Thoracic aorta endothelial cell (primary cell): ENCODE measurements at places on chromosomes 2 and 18. TPM values are rescaled to one million over a fixed set of nuclear protein-coding genes. Genes with fewer than 3 reads are reported as not detected.

Gene HOXD8
- total RNA-seq, result 9.3 TPM in 1 of 2 replicates, not detected in the other

Gene SLC9A4
- not detected in 2 replicates for total RNA-seq

Gene ST8SIA3
- total RNA-seq, result not detected in 2 replicates

Gene CHPF
- 0.22 and 0.40 TPM in 2 replicates for total RNA-seq

Gene C2orf78
- not detected in 2 replicates for total RNA-seq

Gene DSC1
- total RNA-seq, result not detected in 2 replicates

Gene SERPINB4
- not detected in 2 replicates for total RNA-seq

Gene GAL3ST2
- not detected in 2 replicates for total RNA-seq

Gene IL18R1
- 6.4 TPM in 2 replicates for total RNA-seq

Gene EVA1A
- 50.0 and 53.2 TPM in 2 replicates for total RNA-seq

Gene DYNAP
- not detected in 2 replicates for total RNA-seq

Gene UGT1A7
- total RNA-seq, result not detected in 2 replicates

Gene GPR45
- not detected in 2 replicates for total RNA-seq

Gene IWS1
- total RNA-seq, result 55.4 and 62.4 TPM in 2 replicates

Gene ACTG2
- not detected in 2 replicates for total RNA-seq

Gene FOSL2
- total RNA-seq, result 45.6 and 51.8 TPM in 2 replicates

Gene NEB
- 1.2 and 1.3 TPM in 2 replicates for total RNA-seq

Gene BARD1
- total RNA-seq, result 19.9 and 25.8 TPM in 2 replicates

Gene CMPK2
- total RNA-seq, result 1.1 and 1.9 TPM in 2 replicates

Gene PTPN18
- total RNA-seq, result 23.3 and 48.5 TPM in 2 replicates

Gene LYPD1
- total RNA-seq, result 2.5 and 58.1 TPM in 2 replicates

Gene ABCB11
- total RNA-seq, result 0.50 and 0.53 TPM in 2 replicates

Gene POU3F3
- total RNA-seq, result not detected in 2 replicates

Gene CDK5R2
- not detected in 2 replicates for total RNA-seq

Gene ANO7
- 0.93 and 1.7 TPM in 2 replicates for total RNA-seq

Gene KCMF1
- total RNA-seq, result 70.7 and 81.1 TPM in 2 replicates

Gene B3GNT7
- 0.13 and 0.50 TPM in 2 replicates for total RNA-seq

Gene TTC32
- 10.1 and 12.2 TPM in 2 replicates for total RNA-seq

Gene SLC19A3
- total RNA-seq, result 0.40 and 0.86 TPM in 2 replicates

Gene POTEJ
- total RNA-seq, result not detected in 2 replicates
